ENCODE measurements at places on chromosomes 4 and X.

- no peak for DNase-seq
These were observed 18.4 kb upstream of the MGST2 start for GRCh38 chr4:139647184-139647583.

DNA sequence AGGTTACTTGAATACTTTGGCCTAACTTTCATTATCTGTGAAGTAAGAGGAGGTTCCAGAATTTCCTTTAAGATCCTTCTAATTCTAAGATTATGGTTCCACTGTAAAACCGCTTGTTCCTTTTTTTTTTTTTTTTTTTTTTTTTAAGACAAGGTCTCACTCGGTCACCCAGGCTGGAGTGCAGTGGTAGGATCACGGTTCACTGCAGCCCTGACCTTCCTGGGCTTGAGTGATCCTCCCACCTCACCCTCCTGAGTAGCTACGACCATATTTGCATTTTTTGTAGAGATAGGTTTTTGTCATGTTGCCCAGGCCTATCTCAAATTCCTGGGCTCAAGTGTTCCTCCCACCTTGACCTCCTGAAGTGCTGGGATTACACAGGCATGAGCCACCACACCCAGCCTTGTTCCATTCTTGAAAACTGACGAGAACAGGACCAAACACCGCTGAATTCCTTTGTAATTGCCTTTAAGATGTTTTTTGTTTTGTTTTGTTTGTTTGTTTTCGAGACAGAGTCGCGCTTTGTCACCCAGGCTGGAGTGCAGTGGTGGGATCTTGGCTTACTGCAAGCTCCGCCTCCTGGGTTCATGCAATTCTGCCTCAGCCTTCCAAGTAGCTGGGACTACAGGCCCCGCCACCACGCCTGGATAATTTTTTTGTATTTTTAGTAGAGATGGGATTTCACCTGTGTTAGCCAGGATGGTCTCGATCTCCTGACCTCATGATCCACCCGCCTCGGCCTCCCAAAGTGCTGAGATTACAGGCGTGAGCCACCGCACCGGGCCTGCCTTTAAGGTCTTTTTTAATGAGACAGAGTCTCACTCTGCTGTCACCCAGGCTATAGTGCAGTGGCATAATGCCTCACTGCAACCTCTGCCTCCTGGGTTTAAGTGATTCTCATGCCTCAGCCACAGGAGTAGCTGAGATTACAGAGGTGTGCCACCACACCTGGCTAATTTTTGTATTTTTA is 6.8 kb downstream of the PDS5A start:
- DNase-seq = peak; percentile 67

DNA sequence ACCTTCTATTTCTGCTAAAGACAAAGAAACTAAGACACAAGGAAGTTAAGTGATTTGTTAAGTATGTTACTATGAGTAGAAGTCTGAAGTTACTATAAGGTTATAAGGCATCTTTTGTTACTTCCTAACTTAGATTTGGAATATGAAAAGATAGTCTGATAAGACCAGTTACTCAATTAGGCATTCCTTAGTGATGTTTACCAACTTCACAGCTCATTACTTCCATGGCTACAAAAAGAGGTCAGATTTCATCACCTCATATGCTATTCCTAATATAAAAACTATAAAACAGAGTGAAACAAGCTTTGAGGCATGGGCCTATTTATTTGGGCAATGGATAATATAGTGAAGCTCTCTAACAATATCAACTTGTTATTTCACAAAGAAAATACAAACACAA is 143.1 kb downstream of the TBCK start:
- no peak for DNase-seq

GRCh38 chr4:26819478-26820095 is 41.1 kb upstream of the STIM2 start:
- peak; percentile 37 for DNase-seq
